ENCODE measurements at places on chromosomes 7 and 10. TPM values are rescaled to one million over a fixed set of nuclear protein-coding genes. Genes with fewer than 3 reads are reported as not detected.

DNA sequence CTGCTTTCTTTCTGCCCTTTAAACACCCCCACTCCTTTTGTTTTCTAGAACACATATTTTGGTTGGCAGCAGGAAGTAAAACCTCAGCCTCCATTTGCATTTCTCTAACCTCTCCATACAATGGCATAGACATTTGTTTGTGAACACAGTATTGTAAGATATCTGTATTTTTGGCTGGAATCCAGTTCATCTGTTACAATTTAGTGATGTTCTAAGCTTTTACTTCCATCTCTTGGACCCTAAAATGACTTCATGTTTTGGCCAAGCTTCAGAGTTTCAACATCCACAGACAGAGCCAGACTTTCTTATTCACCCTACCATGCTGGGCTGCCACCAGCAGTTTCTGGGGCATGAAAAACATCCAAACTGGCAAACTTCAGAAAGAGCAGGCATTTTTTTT, 21.1 kb upstream of the AUTS2 start:
- peak; percentile 16 for DNase-seq

- peak; percentile 88 for DNase-seq
These were observed 25.5 kb downstream of the FGFBP3 start for GRCh38 chr10:91883549-91884444.

DNA sequence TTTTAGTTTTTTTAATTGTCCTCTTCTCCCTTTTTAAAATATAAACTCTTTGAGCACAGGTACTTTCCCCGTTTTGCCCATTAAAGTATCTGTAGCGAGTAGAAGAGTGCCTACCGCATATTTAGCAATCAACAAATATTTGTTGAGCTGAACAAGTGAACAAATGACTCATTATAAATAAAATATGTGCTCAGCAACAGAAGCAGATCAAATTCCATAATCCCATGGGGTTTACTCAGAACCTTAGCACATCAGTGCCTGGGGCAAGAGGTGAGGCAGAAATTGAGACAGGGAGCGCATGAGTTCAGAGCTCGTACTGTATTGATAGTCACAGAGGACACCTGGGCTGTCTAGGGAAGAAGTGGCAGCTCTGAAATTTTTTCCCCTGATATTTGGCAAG, 161.0 kb downstream of the SEM1 start:
- no peak for DNase-seq

GRCh38 chr7:100654908-100655831, 1.1 kb downstream of the ACTL6B start:
- no peak for DNase-seq

GRCh38 chr7:31508823-31509222, 5.1 kb upstream of the ITPRID1 start:
- no peak for DNase-seq

DNA sequence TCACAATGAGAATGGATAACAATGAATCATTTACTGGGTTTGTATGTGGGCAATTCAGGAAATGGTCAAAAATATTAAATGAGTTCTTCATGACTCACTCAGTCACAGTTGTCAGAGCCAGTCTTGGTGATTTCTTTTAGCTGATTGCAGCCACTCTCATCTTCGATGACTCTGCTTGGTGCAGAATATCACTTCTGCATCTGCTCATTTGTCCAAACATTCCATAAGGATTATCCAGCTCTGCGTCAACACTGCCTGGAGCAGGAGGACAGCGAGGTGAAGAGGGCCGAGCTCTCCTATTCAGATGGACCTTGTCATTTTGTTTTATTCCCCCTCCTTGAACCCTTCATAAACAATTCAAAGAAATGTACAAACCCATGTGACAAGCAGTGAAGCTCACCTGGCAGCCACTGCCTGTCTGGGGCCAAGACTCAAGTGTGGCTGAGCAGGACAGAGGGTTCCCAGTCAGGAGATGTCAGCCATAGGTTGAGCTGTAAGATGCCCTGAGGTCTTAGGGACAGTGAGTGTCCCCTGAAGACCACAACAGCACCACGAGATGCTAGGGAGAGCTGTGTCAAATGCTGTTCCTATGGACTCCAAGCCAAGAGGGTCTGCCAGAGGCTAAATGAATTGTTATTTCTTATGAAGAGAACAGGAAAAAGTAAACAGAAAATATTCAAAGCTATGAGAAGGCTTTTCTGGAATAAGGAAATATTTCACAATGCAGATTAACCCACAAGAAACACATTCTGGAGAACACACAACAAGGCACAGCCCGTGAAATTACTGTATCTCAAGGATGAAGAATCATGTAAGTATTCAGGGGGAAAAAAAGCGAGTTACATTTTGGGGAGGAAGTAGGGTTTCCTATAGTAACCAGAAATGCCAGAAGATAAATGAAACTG, 33.1 kb upstream of the EGFR start:
- no peak for DNase-seq

GRCh38 chr10:123669886-123670285, 3.7 kb downstream of the GPR26 start:
- DNase-seq: no peak

C7orf57 gene
- 0.47 TPM for total RNA-seq

RGS10 gene
- 80.5 TPM for total RNA-seq

GRCh38 chr10:19931894-19932590, 115.8 kb downstream of the PLXDC2 start:
- DNase-seq: no peak

TMEM26 gene
- 9.2 TPM for total RNA-seq

APBB1IP gene
- not detected for total RNA-seq

HMX3 gene
- not detected for total RNA-seq

- DNase-seq: no peak
These were observed 63.4 kb downstream of the SRPK2 start for GRCh38 chr7:105325216-105325904.

GRCh38 chr7:28956608-28957063, 1.5 kb downstream of the TRIL start:
- peak; percentile 30 for DNase-seq

DENND2A gene
- 13.4 TPM for total RNA-seq

- no peak for DNase-seq
These were observed 33.6 kb downstream of the RHEB start for GRCh38 chr7:151486074-151486473.

GRCh38 chr10:129727071-129727470, 237.0 kb downstream of the EBF3 start:
- DNase-seq: no peak

CFAP69 gene
- total RNA-seq: 3.3 TPM

TMEM72 gene
- total RNA-seq: not detected

DNA sequence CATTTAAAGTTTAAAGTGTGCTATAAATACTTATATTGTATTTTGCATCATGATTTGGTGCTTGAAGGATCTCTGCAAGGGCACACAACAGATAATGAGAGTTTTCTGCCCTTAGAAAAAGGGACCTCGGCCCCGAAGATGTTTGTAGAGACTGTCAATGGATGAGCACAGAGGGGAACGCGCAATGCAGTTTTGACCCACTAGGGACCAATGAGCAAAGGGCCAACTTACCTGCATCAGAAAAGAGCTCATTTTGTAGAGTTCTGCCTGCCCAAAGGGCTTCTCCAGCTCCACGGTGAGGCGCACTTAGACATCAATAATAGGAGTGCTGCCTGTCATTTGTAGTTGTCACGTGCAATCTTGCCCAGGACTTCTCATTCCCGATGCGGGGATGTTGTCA, 91.1 kb downstream of the BUB3 start:
- no peak for DNase-seq

GRCh38 chr7:26490640-26491624, 199.3 kb downstream of the SNX10 start:
- DNase-seq: peak; percentile 67

SVOPL gene
- total RNA-seq: not detected

ATXN7L1 gene
- total RNA-seq: 4.4 TPM

DNA sequence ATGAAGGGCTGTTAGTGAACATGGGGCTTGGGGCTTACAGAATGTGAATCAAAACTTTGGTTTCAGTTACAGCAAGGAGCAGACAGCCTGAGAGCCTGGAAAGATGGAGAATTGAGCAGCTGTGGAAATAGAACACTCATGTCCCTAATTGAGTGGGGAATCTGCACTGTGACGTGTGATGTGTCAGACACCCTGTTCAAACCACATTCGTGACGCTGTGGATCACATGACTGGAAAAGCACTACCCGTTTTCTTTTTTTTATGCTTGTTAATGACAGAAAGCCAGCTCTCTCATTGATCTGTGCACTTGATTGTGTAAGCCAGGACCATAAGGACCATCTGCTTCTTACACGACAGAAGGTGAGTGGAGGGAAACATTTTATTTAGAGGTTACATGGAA, 15.1 kb upstream of the TBX20 start:
- no peak for DNase-seq

DNA sequence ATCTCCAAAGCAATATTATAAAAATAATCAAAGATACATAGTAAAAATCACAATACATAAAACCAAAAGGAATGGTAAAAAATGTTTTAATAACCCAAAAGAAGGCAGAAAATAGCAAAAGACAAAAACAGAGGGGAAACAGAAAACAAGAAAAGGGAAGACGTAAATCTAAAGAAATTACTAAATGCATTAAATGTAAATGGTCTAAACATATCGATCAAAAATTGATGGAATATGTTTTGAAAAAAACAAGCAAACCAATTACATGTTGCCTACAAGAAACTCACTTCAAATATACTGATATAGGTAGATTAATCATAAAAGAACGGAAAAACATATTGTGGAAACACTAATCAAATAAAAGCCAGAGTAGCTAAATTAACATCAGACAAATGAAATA, 369.1 kb downstream of the GRID1 start:
- no peak for DNase-seq

DNA sequence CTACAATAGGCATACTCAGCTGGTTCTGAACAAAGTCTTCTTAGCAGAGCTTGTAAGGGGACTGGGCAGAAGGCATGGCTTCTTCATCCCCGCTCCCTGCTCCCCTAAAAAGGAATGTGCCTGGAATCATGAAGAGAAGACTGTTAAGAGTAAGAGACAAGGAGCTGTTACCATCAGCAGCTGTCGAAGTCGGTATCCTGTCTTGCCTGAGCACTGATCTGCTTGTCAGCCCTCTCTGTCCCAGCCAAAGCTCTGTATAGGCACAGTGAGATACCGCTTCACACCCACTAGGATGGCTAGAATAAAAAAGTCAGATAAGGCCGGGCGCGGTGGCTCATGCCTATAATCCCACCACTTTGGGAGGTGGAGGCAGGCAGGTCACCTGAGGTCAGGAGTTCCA, 2.4 kb downstream of the ABLIM1 start:
- no peak for DNase-seq

GRCh38 chr7:2715341-2716231, 27.6 kb downstream of the AMZ1 start:
- no peak for DNase-seq

Data from G401 (cell line).